ENCODE measurements at places on chromosomes 4 and X.

DNA sequence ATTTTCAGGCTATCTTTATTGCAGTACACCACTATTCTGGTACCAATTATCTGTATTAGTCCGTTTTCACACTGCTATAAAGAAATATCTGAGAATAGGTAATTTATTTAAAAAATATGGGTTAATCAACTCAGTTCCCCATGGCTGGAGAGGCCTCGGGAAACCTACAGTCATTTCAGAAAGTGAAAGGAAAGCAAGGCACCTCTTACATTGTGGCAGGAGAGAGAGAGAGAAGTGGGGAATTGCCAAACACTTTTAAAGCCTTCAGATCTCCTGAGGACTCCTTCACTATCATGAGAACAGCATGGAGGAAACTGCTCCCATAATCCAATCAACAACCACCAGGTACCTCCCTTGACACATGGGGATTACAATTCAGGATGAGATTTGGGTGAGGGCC lies 54.7 kb downstream of the AMER1 start:
- DNase-seq: no peak

GRCh38 chr4:128163177-128164117 lies 102.3 kb downstream of the LARP1B start:
- no peak for DNase-seq

- DNase-seq: no peak
Measured at GRCh38 chr4:53515076-53515475, 76.2 kb downstream of the LNX1 start.

DNA sequence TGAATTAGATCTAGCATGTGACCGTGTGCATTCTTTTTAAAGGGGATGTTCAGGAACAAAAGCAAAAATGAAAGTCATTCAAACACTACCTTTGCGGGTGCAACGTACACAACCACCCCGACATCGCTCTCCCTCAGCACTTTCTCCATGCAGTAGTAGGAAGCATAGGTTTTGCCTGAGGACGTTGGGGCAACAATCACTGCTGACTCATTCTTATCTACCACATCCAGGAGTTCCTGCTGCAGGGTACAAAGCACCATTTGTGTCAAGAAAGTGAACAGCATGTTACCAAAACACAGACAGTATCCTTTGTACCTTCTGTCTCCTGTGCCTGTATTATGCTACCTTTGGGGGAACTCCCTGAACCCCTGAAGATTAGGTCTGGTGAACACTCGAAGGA lies 58.6 kb downstream of the DDX60L start:
- peak; percentile 72 for DNase-seq

DNA sequence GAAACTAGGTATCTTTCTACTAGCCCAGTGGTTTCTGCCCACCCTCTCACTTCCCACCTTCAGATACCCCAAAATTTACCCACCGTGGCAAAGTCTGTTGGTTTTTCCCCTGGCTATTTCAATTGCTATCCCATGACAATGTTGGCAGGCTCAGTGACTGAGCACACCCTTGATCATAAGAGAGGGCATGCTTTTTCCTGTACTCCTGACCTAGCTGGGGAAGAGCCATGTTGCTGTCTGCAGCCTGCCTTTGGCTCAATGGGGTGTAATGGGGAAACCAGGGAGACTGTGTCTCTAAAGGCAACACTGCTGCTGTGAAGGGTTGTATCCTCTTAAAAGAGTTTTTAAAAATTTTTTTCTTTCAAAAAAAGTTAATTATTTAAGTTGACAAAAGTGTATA lies 90.4 kb upstream of the CITED1 start:
- no peak for DNase-seq

DNA sequence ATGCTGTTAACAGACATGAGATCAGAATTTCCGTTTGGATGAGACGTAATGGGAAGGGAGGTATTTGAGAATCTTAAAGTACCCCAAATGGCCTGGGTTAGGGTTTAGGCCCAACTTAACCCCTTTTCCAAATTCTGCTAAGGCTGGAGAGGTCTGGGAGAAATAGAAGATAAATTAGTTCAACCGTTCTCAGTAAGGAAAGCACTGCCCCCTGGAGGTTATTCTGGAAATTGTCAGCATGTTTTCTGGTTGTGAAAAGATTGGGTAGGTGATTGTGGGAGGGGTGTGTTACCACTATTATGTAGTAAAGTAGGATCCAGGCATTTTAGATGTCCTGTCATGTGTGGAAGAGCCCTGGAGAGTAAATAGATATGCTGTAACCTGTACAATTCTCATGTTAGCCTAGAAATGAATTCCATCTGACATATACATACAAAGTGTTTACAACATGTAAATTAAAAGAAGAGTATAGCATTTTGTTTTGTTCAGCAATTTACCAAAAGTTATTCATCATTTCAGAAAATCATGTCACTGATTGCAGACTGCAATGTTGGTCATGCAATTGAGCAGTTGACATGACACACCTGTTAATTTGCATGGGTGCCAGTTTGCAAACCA lies 26.8 kb upstream of the GRXCR1 start:
- DNase-seq: peak; percentile 86

DNA sequence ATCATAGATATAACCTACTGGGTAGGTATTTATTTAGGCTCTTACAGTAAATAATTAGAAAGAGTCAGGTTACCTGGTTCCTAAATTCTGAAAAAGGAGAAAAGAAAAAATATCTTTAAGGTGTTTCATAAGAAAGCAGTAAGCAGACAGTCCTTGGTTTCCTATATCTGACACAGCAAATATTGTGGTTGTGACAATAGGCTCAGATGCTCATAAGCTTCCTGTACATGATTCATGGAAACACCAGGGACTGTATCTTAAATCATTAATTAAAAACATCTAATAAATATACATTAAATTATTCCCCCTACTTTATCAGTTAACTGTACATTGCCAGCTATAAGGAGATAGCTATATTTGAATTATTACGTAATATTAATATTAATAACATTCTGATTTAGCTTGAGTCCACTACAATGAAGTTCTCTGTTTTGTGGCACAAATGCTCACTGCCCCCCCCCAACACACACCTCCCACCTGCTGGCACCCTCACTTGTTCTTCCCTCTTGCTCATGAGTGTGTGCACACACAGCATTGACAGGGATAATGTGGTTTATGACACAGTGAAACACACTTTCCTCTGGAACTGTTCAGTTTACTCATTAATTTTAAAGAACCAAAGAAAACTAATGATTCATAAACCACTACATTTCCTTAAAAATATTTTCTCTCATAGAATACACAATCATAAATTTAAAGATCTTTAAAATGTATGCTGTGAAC lies 187.4 kb downstream of the NR3C2 start:
- DNase-seq: no peak

DNA sequence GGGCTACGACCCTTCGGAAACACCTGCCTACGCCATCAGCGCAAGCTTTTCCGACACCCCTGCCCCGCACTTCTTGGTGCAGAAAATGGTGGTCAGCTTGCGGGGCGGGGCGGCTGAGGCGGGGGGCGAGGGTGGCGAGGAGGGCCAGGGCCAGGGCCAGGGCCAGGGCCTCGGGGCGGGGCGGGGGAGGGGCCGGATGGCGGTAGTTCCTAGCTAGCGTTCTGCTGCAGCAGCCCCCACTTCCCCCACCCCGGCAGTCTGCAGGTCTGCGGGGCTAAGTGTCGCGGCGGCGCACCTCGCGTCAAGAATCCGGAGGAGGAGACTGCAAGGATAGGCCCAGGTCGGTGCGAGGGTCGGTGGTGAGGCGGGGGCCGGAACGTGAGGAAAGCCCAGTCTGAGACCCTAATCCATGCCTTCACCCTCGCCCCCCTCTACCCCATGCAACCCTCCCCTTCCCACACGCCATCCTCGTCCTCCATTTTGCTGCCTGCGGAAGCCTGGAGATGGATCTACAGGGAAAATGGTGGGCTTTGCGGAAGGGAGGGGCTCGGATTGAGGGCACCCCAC lies 600 bp downstream of the BEX4 start:
- DNase-seq: peak; percentile 67

DNA sequence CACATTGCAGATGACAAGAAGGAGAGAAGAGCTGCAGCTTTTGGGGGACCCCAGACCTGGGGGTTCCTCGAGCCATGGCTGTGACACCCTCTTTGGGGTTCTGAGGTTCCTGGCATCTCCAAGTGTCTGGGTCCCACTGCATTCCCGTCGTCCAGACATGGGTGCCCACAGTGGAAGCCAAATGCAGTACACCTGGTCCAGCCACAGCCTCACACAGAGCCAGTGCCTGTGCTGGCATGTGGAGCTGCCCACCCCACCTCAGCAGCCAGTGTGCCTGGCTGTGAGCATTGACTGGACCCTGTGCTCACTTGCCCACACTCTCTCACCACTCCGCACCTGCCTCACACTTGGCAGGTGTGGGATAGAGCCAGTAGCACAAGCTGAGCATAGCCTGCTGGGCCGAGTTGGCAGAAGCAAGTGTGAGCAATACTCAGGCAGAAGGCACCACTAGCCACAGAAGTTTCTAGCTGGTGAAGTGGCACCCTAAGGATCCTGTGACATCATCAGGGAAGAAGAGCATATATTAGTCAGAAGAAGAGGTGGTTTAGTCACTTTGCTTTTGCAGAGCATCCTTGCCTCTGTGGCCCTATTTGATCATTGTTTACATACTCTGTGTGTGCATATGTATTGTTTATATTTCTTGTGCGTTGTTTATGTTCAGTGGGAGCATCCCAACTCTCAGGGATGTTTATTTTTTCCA lies 65.0 kb upstream of the MAGEB2 start:
- no peak for DNase-seq

DNA sequence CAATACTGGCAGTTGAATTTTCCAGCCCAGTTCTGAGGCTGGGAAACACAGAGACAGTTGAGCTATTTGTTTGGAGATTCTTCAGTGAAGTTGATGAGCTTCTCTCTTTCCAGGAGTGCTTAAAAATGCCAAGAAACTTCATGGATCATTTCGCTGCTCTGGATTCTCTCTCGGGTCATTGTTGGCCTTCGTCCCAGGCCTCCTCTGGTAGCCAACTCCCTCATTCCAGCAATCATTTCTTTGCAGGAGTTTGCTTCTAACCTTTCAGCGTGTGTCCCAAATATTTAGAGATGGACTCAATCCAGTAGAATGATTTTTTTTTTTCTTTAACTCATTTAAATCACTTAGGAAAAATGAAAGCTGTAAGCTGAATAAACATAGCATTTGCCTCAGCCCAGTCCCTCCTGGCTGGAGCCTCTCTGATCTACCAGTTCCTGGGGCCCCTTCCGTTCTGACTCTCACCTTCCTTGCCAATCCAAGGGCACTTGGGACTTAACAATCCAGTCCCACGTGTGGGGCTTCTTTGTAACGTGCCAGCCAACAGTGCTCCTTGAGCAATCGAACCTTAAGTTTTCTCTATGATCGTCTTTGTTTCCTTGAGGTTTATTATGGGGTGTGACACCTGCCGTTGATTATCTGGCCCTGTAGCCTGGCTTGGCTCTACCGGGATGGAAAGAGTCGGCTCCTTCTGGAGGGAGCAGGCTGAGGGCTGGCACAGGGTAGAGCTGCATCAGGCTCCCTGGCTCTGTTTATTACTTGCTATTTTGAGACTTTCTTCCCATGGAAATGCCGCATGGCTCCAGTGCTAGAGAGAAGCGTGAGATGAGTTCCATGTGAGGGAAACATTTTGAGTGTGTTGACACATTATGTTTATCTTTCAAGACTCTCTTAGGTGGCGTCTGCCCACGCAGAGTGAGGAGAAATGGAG lies 80.4 kb upstream of the GPC4 start:
- no peak for DNase-seq

GRCh38 chrX:18353931-18354368 lies 538 bp downstream of the SCML2 start:
- peak; percentile 63 for DNase-seq

- DNase-seq: no peak
Measured at GRCh38 chr4:37873386-37873785, 17.5 kb upstream of the TBC1D1 start.

- DNase-seq: peak; percentile 84
Measured at GRCh38 chrX:989959-990510, 222.4 kb downstream of the CRLF2 start.

- no peak for DNase-seq
Measured at GRCh38 chr4:160142579-160142978, 1039.7 kb downstream of the RAPGEF2 start.

GRCh38 chr4:41406113-41406516 lies 131.8 kb upstream of the LIMCH1 start:
- no peak for DNase-seq

DNA sequence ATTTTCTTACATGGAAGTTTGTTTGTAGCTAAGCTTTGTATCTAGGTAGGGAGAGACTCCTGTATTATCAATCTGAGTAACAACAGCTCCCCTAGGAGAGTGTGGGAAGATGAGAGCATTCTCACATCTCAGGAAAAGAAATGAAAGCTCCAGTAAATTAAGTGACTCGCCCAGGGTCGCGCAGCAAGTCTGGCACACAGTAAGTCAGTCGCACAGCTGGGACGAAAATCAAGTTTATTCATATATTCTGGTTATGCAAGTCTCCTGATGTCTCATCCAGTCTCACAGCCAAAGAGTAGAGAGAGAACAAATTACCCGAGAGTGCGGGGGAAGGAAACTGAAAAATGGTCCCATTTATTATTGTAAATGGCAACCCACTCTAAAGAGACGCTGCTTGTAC lies 216.1 kb downstream of the STK32B start:
- no peak for DNase-seq

- peak; percentile 93 for DNase-seq
Measured at GRCh38 chrX:154443992-154444754, at the start of gene FAM50A. FAM50A (plus strand) TSS chrX:154444141; CDS start chrX:154444236, 95 bp downstream.

DNA sequence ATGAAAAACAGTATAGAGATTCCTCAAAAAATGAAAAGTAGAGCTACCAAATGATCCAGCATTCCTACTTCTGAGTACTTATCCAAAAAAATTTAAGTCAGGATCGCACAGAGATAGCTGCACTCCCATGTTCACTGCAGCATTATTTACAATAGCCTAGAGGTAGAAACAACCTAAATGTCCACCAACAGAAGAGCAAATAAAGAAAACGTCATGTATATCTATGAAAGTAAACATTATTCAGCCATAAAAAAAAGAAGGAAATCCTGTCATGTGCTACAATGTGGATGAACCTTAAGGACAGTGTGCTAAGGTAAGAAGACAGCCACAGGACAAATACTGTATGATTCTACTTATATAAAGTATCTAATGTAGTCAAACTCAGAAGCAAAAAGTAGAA lies 12.4 kb downstream of the THOC2 start:
- no peak for DNase-seq

DNA sequence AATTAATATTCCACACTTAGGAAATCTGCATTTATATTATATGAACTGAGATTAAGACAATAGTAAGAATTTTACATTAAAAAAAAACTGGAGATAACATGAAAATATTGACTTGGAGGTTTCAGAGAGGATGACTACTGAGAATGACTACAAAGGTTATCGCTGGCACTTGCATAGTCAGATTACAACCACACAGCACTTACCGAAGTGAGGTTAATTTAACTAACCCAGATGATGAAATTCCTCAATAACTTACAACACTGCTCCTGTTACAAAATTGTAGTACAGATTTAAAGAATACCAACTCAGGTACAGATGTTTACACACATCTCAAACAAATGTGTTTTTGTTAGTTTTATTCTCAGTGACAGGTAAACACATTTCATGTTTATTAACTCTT lies 283.5 kb downstream of the CAMK2D start:
- no peak for DNase-seq
